ENCODE measurements at places on chromosomes 2 and 18.

DNA sequence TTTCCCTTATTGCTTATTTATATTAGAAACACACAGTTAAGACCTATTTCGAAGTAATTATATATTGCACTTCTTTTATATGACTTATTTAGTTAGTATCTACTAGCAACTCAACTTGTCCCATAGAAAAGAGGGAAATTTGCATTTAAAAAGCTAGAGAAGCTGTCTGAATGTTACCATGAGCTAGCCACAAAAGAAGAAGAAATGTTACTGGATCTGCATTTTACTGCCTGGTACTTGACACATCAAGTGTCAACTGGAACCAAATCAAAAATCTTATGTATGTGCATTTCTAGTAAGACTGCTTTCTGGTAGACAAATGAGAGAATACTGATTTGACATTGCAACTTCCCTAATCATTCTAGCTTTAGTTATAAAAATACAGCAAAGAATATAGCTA lies 424.6 kb upstream of the VRK2 start:
- DNase-seq = no peak

DNA sequence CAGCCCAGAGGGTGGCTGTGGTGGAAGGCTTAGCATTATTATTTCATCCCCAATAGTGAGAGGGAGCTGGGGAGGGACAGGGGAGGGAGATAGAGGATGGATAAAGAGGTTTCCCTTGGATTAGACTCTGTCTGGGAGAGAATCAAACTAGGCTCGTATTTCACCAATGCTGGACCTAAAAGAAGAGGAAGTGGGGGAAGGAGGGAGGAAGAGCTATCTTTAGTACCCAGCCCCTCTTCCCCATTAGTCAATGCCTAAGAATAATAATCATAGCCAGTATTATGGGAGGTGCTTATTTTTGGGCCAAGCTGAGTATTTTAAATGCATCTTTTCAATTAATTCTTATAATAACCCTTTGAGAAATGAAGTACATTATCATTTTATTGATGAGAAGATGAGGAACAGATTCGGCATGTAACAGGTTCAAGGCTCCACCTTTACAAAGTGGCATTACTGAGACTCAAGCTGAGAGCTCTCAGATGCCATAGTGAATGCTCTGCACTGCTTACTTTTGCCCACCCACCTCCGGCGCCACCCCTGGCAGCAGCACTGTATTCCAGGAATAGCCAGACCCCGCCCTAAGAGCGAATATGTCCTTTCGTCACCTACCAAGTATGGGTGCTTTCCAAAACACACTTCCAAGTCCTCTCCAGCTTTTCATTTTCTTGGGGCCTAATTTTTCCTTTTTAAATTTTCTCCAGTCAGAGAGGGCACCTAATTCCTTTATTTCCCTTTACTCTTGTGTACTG lies 21.0 kb downstream of the PAX8 start:
- no peak for DNase-seq

DNA sequence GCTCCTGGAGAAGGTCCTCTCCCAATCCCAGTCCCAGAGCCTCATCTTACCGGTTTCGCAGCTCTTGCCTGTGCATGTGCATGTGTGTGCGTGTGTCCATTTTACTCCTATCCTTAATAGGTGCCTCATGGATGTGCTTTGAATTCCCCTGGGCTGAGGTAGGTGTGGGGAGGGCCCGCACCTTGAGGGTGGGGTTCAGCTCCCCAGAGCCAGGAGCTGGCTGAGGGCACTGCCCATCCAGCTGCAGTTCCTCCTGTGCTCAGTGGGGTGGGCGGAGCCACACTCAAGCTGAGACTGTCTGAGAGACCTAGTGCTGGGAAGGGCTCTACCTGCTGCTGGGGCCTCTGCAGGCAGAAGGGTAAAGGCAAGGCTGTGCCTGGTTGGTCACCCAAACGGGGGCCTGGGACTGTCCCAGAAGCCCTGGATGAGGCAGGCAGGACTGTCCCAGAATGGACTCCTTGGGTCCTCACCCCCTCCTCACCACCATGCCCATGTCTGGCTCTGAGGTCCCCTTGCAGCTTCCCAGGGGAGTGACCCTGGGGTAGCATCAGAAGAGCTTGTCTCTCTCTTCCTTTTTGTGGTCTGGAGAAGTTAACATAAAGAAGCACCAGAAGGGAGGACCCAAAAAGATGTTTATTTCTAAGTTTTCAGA lies 8.9 kb downstream of the GDF7 start:
- peak; percentile 78 for DNase-seq

DNA sequence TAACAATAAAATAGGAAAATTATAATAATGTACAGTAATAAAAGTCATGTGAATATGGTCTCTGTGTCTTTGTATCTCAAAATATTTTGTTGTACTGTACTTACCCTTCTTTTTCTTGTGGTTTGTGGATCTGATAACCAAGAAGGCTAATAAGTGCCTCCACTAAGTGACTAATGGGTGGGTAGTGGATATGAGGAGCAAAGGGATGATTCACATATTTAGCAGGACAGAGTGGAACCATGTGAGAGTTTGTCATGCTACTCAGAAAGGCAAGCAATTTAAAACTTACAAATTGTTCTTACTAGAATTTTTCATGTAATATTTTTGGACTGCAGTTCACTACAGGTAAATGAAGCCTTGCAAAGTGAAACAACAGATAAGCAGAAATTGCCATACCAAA lies 1241.2 kb upstream of the CDH2 start:
- no peak for DNase-seq

- no peak for DNase-seq
These were observed 175.2 kb downstream of the SNTG2 start for GRCh38 chr2:1125633-1126370.

- DNase-seq = no peak
These were observed 83.1 kb downstream of the ADAM23 start for GRCh38 chr2:206526416-206526815.

GRCh38 chr2:67256892-67257291 lies 140.2 kb upstream of the ETAA1 start:
- no peak for DNase-seq

GRCh38 chr18:48490641-48491293 lies 48.1 kb upstream of the CTIF start:
- no peak for DNase-seq
